ENCODE measurements at places on chromosomes 4 and X.

DNA sequence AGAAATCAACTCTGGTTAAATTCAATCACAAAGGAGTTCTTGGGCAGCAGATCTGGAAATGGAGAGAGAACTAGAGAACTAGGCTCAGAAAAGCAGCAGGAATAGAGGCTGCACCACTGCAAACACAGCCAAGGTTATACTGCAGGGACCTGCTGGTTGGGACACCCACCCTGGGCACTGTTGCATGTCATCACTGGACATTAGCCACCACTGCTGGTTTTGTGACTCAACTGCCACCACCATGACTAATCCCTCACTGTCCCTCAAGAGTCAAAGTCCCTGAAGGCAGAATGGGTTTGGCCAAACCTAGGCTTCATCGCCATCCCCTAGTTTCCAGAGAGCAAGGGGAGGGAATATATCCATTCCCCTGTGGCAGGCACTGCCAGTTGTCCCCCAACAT, 38.1 kb upstream of the IRAK1 start:
- peak; percentile 49 for DNase-seq

DNA sequence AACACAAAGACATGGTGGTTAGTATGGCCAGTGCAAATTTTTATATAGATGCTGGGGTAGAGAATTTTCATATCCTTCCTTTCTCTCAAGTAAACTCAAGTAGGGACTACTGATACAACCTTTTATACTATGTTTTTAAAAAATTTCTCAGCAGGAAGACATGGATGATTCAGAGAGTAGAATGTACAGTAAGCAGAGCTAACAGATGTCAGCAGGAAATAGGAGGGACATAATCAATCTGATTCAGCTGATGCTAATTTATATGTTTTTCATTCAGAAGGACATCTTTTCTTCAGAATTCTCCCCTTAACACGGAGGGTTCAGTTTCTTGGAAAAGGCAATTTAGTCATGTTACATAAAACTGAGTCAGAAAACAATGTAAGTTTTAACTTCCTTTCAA, 95.4 kb downstream of the GRIA2 start:
- DNase-seq, result no peak

DNA sequence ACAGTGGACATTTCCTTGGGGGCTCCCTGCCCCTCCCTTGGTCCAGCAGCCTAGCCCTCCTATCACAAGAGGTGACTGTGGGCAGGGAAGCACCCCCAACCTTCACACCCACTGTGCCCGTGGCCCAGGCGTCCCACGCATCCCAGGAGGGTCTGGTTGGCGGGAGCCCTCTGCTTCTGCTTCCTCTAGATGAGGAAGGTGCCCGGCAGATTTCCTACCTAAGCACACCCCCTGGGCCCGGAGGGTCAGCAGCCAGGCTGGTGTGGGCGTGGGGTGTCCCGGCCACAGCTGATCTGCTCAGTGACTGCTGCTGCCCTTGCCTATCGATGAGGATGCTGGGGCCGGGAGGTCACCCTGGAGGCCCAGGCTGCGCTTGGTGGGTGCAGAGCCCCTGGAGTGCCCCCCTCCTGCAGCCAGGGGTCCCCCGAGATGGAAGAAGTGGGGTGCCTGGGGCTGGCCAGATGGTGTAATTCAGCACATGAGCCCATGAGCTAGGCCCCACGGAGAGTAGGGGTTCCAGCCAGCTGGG, 12.2 kb downstream of the SH3BP2 start:
- DNase-seq, result peak; percentile 70

DNA sequence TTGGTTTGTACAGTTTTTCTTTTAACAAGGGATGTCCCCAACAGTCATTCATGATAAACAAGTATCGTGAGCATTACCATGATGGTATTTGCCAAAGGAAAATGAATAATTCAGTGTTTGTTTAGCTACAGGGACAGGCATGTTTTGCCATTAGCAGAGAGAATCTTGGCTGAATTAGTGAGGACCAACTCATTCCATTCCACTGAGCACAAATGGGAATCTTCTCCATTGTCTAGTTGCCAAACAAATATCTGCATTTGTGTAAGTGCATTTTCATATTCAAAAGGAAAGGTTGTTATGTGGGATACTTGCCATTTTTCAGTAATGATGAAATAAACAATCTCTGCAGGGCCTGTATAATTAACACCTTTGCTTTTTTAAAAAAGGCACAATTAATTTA, 1762.6 kb downstream of the RPA4 start:
- no peak for DNase-seq

- no peak for DNase-seq
Observed at GRCh38 chrX:113545040-113545439, 704.4 kb upstream of the AMOT start.

DNA sequence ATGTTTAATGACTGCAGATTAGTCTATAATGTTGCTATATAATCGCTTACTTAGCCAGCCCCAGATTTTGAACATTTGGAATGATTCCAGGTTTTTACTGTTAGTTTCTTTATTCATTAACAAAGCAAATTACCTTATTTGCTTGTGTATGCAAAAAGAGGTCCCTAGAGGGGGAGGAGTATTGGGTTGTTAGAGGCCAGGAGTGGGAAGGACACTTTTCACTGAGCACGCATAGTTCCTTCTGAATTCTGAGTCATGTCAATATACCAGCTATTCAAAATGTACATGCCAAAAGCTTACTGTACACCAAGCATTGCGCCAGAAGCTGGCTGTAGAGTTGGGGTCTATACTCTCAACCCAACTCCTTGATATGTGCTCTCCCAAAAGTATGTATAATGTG, 5.1 kb upstream of the DGAT2L6 start:
- no peak for DNase-seq

DNA sequence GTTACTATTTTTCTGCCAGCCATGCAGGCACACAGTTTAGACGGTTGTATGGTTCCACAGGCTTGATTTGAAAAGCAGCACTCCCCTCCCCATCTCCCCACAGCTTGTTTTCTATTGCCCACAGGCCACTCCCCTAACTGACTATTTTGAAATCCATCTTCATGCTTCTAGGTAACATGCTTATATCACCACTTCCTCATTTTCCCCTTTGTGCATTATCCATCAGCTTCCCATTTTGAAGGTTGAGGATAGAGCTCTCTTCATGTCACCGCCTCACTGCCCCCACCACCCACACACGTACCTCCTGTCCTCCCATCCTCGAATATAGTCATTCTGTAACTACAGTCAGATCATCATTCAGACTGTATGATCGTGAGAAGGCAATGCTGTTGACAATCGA, 224.7 kb downstream of the MID1 start:
- peak; percentile 14 for DNase-seq

DNA sequence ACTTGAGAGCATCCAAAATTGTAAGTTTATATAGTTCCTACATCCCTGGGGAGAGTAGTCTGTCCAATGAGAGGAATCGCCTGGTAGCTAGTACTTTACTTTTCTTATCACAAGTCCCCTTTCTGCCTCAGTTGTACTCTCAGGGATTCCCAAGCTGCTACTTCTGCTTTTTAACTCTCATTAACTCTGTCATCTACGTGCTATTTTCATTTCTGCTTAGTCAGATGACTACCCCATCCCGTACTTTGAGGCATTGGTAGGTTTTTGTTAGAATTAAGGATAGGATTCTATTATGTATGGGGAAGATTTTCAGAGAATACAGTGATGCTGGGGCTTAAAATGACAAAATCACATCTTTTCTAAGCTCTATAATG, 24.7 kb downstream of the RBPJ start:
- DNase-seq, result no peak

GRCh38 chr4:90030953-90031352, 96.2 kb upstream of the CCSER1 start:
- DNase-seq, result no peak

DNA sequence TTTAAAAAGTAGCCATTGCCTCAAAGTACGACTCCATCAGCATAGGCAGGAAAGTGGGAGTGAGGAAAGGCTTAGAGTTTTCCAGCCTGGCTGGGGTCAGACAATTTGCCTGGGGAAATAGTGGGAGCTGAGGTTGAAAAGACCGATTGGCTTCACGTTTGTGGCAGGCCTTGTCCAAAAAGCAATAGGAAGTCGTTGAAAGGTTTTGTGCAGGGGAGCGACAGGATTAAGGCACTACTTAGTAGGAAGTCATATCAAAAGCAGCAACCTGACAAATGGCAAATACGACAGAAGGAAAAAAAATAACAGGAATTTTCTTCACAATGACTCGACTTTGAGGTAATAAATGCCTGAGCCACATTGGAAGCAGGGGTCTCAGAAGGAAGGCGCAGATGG, 691 bp upstream of the EREG start:
- no peak for DNase-seq

DNA sequence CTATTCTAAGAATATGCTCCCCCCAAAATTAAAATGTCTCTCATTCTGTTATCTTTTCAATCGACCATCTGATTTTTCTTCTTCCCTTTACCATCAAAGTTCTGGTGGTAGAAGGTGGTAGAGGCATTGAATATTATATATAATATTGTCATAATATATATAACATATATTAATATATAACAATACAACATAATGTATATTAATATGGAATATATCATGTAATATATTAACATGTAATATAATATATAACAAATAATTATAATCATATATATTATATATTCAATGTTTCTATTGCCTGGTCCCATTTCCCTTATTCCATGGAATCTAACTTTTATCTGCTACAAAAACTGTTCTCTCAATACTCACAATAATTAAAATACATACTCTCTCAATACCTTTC, 40.6 kb downstream of the STPG2 start:
- no peak for DNase-seq

DNA sequence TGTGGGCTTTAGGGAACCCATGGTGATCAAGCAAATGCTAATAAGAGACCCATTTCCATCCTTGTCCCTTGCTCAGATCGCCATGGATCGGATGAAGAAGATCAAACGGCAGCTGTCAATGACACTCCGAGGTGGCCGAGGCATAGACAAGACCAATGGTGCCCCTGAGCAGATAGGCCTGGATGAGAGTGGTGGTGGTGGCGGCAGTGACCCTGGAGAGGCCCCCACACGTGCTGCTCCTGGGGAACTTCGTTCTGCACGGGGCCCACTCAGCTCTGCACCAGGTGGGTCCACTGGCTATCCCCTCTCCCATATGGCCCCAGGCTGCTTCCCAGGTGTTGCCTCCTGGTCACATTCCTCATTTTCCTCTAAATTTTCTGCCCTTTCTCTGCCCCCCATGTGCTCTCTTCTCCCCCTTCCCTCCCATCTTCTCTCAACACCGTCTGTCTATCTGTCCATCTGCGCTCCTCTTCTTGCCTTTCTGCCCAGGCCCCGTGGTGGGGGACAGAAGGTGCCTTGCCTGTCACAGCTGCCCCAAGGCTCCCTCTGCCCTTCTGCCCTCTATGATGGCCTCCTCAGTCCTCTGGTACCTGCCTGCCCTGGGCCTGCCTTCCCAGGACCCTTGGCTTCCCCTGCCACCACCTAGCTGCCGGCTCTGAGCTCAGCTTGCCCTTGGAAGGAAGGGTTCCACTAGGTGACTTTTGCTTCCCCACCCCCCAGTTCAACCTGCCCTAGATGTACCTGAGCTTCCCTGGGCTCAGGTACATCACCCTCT, 5.2 kb downstream of the CDK16 start:
- no peak for DNase-seq

- peak; percentile 72 for DNase-seq
Observed at GRCh38 chr4:74444891-74445642, at the start of gene AREG. AREG (plus strand) TSS chr4:74445136; CDS start chr4:74445346, 210 bp downstream.

- no peak for DNase-seq
Observed at GRCh38 chr4:82606622-82607021, 44.8 kb upstream of the TMEM150C start.

DNA sequence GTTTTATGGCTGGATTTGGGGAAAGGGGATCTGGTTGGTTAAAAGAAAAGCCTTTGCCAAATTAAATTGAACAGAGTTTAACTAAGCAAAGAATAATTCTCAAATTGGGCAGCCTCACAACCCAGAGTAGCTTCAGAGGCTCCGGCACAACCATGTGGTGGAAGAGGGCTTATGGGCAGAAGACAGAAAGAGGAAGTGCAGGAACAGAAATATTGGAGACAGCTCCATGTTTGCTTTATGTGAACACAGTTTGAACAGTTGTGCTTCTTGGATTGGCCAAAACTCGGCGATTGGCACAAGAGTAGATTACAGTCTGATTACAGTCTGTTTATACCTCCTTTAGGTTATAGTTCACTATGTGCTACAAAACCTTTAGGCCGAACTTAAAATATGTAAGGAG, 562.7 kb downstream of the TRIML1 start:
- DNase-seq, result no peak

DNA sequence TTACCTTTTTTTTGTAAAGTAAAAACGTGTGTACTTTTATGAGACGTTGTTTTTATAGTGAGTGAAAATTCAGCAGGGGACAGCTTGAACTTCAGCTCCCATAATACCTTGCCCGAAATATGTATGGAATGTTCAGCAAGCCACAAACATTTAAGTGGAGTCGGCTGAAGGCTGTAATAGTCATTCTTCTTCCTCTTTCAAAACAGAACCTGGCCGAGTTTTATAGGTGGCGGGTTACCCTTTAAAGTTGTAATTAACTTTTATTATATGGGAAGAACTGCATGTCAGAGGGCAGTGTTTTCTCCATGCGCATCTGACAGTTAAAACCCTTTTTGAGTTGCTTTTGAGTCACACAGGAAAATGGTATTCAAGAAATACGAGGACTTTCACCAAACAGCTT, 50.7 kb downstream of the CLDN34 start:
- no peak for DNase-seq

DNA sequence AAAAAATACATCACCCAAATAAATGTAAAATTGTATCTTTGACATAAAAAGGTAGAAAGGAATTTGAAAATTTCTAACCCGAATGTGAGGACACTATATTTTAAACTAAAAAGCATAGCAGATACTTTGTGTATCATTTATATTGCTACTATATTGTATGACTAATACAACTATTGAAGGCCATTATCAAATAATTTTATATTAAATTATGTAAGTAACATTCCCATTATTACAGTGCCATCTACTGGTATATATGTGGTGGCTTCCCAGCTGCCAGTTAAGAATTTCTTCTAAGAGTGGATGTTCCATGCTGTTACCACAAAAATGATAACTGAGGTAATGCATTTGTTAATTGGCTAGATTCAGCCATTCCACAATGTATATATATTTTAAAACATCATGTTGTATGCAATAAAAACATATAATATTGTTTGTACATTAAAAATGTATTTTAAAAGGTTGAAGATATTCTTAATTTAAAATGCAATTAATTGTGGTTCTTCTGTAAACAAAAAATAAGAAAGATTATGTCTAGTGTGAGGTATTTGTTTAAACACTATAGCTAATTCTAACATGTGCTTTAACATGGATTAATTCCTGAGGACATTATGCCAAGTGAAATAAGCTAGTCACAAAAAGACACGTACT, 65.3 kb downstream of the EGF start:
- peak; percentile 39 for DNase-seq

DNA sequence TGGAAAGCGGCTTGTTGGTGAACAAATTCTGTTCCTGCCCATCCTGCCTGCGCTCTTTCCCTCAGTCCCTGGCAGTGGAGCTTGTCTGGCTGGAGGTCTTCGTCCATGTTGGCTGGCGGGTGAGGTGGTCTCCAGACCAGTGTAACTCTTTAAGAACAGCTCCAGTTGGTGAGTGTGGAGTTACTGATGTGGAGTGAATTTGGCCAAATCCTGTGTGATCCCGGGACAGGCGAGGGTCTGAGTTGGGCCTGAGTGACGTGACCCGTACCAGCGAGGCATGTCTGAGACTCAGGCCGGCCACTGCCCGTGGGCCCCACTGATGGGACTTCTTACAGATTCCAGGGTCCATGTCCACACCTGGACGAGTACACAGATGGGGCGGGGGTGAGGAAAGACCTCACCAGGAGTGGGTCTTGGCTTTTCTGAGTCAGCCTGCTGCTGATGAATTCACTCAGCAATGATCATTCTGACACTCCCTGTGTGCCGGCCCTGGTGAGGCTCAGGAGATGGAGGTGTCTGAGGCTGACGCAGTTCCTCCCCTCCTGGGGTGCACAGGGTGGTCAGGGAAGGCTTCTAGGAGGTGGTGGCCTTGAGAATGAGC, 45.5 kb downstream of the PSAPL1 start:
- DNase-seq, result no peak

GRCh38 chr4:77393996-77394395, 211.6 kb upstream of the CXCL13 start:
- DNase-seq, result no peak

Data from inflammatory macrophage (primary cell).